ENCODE measurements at places on chromosomes 2 and 18.

DNA sequence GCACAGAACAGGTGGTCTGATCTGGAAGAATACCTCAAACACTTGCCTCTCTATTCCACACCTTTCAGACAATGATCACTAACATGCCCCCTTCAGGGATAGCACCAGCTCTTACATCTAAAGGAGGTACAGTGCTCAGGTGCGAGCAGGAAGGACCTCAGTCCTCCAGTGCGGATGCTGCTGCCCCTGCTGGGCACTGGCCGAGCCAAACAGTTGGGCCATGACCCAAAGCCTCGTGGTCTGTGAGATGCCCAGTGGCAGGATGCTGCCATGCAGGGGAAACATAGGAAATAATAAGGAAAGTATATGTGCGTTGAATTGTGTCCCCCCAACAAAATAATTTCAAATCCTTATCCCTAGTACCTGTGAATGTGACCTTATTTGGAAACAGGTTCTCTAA, 243.7 kb downstream of the NDUFA10 start:
- H3K4me3 ChIP-seq, result no peak overlapping the region
- peaks cover under 1% of the 10 kb centered on the region for H3K4me1 ChIP-seq
- DNase-seq, result no peak
- H3K36me3 ChIP-seq, result no peaks in the 10 kb centered on the region
- H3K27me3 ChIP-seq, result no peaks in the 10 kb centered on the region

DNA sequence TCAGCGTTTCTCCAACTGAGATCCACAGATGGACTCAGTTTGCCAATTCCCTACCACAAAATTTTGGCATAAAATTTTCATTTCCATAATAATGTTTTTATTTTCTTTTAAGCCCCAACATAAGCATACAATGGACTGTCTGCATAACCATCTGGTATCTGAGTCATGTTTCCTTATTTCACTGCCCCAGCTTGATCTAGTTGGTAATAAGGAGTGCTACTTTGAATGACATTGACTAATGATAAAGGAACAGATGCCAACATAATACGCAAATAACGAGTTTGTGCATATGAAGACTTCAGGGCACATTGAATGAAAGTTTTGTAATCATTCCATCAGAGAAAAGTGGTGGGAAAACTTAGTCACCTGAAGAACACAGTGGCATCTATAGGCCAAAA, 8.8 kb upstream of the MBD2 start:
- H3K4me1 ChIP-seq, result no peaks in the 10 kb centered on the region
- H3K4me3 ChIP-seq, result no peak overlapping the region
- H3K27ac ChIP-seq, result no peak overlapping the region
- H3K36me3 ChIP-seq, result no peaks in the 10 kb centered on the region
- DNase-seq, result no peak
- no peaks in the 10 kb centered on the region for H3K27me3 ChIP-seq

DNA sequence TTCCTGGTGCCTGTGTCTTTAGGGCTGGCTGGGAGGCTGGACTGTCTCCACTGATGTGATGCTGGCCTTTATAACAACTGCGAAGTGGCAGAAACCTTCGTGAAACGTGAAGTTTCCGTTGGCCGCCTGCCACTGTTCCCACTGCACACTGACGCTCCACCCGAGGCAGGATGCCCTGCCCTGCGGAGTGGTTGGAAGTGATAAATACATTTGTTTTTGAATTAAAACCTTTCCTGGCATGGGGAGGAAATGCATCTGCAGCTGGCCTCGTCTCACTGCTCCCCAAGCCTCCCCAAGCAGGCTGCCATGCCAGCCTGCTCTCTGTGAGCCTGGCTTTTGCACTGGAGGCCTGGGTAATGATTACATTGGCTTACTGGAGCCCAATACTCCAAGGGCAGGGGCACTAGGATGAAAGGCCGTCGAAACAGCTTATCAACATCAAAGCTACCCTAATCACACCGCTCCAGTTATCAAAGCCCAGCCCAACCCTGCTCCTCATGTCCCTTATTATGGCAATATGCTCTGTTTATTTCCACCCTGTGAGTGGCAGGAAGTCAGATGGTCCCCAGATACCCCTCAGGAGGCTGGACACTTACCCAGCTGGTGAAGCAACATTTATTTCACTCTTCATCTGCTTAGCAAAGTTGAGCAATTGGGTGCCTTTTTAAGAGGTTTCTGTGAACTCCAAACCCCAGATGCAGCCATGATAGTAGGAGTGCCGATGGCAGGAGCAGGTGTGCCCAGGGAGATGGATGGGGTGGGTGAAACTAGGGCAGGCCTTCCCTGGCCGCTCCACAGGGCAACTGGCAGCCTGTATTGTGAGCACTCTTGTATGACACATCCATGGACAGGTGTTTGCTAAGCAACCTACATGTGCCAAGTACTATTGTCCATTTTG, 97.4 kb upstream of the ITGA6 start:
- H3K27ac ChIP-seq, result no peak overlapping the region
- H3K4me1 ChIP-seq, result no peaks in the 10 kb centered on the region
- no peaks in the 10 kb centered on the region for H3K27me3 ChIP-seq
- no peak for DNase-seq

DNA sequence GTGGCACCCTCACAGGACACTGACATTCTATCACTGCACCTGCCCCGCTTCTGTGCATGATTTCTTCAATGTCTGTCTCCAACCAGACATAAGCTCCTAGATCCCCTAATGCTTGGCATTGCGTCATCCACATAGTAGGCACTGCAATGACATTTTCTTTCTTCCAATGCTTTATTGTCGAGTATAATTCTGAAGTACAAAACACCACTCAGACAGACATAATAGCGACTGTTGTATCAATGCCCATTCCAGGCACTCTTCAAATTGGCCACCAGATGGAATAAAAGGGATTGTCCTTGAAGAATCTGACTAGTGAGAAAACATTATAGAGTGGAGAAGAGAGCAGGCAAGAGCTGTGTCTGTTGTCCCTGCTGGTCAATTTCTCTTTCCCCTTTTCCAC, 89.0 kb downstream of the LPIN1 start:
- no peak for DNase-seq
- H3K27me3 ChIP-seq, result no peaks in the 10 kb centered on the region
- H3K4me3 ChIP-seq, result no peak overlapping the region
- H3K27ac ChIP-seq, result no peak overlapping the region
- H3K36me3 ChIP-seq, result no peaks in the 10 kb centered on the region
- H3K4me1 ChIP-seq, result peaks cover 5% of the 10 kb centered on the region

DNA sequence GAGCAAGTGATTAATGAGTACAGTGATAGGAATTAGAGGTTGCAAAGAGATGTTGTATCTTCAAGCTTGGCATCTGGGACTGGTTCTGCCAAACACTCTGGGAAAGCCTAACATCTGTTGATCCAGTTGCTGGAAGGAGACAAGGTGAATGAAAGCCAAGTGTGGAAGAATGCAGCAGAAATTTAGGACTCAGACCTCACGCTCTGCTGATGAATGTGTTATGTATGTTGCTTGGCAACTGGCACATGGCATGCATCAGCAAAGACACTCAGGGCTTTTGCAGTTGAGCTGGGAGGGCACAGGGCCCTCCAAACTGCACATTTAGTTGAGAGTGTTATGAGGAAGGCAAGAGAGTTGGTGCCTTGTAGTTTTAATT, 105.5 kb downstream of the COLEC12 start:
- H3K36me3 ChIP-seq, result no peaks in the 10 kb centered on the region
- H3K4me1 ChIP-seq, result peaks cover 42% of the 10 kb centered on the region
- no peak for DNase-seq
- no peak overlapping the region for H3K4me3 ChIP-seq

DNA sequence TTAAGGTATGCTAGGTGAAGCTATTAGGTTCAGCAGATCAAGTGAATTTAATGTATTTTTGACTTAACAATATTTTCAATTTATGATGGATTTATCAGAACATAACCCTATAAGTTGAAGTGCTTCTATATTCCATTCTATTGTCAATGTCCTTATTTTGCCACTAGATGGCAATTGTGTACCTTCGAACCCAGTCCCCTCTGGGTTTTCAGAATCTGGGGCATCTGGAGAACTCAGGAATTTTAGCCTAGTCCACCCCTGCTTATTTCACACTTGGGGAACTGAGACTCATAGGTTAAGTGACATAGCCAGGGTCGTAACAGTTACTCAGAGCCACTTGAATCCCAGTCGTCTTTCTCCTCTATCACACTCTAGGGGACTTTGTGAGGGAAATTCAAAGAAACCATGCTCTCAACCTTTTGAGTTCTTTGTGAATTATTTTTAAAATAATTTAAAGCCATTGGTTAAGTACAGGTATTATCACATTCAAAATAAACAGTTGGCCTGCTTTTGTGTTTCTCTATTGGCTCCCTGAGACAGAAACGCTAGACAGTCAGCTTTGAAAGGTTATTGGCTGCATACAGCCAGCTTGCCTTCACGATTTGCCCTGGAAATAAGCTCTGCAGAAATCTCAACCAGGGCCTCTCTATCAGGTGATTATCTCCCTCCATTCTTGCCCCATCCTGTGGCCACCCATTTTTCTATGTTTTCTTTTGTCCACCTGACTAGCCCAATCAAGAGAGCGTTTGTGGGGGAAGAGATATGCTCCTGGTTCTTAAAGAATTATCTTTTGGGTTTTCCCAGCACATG, 145.0 kb downstream of the TTC27 start:
- no peak for DNase-seq
- no peak overlapping the region for H3K4me3 ChIP-seq
- no peaks in the 10 kb centered on the region for H3K4me1 ChIP-seq
- no peaks in the 10 kb centered on the region for H3K36me3 ChIP-seq
- no peaks in the 10 kb centered on the region for H3K27me3 ChIP-seq

DNA sequence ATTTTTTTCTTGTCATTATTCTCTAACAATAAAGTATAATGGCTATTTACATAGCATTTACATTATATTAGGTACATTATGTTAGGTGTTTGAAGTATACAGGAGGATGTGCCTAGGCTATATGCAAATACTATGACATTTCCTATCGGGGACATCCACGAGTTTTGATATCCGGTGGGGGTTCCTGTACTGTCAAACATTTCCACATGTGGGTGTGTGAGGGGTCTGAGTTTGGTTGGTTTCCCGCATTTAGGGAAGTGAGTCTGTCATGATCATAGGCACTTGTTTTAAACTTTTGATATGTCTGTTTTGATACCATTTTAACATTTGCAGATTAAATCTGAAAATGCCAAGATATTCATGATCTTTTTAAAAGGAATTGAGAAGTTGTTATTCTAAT, 76.0 kb downstream of the CEP192 start:
- no peak overlapping the region for H3K4me3 ChIP-seq
- H3K36me3 ChIP-seq, result peaks cover 53% of the 10 kb centered on the region
- H3K27me3 ChIP-seq, result no peaks in the 10 kb centered on the region
- no peak overlapping the region for H3K27ac ChIP-seq
- no peak for DNase-seq

Data from vagina (tissue), 2 donors.